ENCODE measurements at places on chromosomes 7 and 10. TPM values are rescaled to one million over a fixed set of nuclear protein-coding genes. Genes with fewer than 3 reads are reported as not detected.

- DNase-seq: no peak
Measured at GRCh38 chr10:19958787-19959186, 142.6 kb downstream of the PLXDC2 start.

DNA sequence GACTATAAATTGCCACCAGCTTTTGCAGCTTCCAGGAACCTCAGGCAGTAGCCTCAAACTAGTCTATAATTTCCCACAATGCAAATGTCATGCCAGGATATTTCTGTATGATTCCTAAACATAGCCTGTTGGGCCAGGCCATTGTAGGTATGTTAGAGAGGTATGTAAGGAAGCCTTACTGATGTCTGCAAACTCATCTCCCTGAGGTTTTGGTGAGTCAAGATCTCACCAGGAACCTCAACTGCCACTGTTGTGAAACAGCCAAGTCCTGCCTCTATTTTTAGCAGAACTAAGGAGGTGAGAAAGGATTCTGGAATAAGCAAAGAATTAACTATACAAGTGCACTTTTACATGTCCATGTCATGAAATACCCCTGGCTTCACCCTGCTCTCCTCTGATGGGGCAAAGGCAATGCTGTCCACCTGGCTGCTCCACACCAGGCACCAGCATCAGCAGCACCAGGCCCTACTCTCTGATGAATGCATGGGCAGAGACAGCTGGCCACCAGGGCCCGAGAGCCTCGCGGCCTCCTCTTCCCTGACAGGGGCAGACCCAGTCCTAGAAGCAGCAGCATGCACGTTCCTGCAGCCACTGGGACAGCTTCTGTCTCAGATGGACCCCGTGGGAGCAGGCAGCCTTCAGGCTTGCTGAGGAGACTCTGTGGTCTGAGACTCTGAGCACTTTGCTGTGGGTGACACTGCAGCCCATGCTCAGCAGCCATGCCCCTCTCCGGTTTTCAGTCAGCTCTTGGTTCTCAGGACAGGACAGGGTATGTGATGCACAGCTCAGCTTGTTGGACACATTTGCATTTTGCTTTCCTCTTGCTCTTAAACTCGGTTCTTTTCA lies 147.3 kb downstream of the ZMYND11 start:
- DNase-seq: no peak

DNA sequence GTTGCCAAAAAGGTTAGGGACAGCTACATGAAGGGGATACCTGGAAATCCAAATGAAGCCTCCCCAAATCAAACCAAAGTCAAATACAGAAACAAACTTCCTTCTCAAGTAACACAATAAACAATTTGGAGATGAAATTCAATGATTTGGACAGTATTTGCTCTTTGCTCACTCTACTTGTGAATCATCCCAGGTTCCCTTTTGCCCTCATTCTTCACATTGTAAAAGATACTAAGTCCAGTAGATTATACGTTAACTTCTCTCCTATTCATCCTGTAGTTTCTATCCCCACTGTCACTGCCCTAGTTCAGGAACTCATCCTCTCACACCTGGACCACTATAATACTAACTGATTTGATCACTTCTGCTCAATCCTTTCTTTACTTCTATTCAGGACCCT lies 28.3 kb downstream of the FZD1 start:
- no peak for DNase-seq

DNA sequence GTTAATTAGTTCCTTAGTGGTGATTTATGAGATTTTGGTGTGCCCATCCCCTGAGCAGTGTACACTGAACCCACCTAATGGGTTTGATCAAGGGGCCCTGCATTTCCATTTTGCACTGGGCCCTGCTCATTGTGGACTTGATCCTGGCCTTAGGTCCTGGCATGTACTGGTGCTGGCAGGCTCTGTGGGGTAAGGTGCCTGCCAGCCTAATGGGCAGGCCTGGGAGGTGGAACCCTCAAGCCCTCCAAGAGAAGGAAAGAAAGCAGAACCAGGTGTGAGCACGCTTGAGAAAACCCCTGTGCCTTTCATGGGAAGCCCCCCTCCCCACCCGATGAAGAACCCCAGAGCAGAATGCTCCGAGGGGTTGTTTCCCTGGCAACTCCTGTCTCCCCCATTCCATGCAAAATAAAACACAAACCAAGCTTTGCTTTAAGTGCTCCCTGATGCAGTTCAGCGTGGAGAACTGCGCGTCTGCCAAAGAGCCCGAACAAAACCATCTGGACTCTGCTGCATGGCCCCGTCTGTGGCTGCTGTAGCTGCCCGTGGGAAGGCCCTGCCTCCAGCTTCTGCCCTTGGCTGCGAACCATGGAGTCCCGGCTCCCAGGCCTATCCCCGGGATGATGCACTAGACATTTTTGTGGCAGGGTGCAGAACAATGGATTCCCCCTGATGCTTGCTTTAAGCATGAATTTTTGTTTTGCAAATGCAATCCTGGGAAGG lies 123.3 kb downstream of the PRPF18 start:
- no peak for DNase-seq

DNA sequence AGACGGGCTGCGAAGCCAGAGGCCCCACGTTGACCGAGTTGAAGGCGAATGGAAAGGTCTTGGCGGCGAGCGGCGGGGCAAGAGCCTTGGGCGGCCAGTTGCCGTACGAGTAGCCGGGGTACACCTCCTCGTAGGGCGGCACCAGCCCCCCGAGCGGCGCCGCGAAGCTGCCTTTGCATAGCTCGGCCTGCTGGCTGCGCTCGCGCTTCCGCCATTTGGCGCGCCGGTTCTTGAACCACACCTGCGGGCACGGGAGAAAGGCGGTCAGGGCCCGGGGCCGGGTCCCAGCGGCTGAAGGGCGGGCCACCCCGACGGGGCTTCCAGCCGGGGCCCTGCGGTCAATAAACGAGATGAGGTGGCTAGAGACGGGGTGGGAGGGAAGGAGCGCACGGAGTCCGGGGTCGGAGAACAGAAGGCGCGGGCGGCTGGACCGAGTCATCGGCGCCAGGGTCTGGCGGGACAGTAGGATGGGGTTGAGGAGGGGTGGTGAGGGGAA lies 4.8 kb downstream of the ELOVL3 start:
- DNase-seq: peak; percentile 81

GRCh38 chr7:41007811-41008210 lies 695.1 kb downstream of the INHBA start:
- no peak for DNase-seq

Gene EVX1
- not detected for total RNA-seq

Gene ACHE
- total RNA-seq: 0.73 TPM
